ENCODE measurements at places on chromosomes 5 and 9.

DNA sequence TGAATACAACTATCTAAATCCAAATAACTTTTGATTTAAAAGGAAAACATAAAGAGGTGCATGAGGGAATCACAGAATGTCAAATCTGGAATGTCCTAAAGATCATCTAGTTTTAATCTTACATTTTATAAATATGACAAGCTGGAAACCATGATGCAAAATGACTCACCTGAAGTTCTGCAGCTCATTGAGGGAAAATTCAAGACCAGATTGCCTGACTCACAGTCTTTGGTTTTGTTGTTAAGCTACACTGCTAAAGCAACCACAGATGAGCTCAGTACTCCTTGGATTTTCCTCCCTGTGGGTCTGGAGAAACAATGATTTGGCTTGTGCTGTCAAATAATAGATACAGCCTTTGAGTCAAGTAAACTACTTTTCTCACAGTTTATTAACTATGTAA is 19.1 kb upstream of the EDIL3 start:
- no peak for DNase-seq

GRCh38 chr9:137564817-137565411 is 13.2 kb downstream of the MRPL41 start:
- no peak for DNase-seq

DNA sequence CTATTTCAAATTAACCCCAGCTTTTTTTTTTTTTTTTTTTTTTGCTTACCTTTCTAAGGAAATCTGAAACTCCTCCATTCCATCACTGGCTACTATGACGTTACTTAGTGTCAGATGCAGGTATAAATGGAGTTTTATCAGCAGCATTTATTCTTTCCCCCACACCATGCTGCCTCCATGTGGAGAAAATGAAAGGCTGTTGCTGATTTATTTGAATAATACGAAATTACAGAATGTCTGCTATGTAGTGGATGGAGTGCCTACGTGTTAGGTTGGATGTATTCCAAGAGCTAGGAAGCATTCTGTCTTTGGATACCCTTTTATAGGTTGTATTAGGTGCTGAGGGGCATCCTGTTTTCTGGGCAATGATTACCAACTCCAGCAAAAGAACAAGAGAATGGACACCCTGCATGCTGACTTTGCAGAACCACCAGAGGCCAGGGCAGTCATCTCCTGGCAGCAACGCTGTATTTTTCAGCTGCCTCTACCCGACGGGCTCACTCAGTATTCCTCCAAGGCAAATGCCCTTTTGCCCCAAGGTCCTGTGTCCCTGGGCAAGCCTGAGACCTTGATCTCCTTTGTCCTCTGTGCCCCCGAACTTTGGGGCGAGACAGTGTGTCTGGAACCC is 199.5 kb downstream of the ALDH1A1 start:
- no peak for DNase-seq

DNA sequence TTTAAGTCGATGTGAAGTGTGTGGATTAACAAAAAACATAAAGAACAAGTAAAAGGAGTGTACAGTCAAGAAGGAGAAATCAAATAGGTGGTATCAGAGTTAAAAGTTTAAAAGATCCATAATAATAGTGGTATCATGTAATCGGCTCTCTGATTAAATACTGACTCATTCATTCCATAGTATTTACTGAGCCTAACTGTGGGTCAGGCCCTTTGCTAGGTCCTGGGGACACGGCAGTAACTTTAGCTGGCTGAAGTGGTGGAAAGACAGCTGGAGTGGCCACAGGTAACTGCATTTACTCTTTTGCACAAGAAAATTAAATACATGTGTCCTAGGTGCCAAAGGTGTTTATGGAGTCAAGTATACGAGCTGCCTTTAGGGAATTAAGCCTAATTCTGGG is 124.0 kb downstream of the GNAQ start:
- no peak for DNase-seq

- no peak for DNase-seq
Measured at GRCh38 chr9:9560382-9561035, 1052.3 kb downstream of the PTPRD start.

- DNase-seq = no peak
Measured at GRCh38 chr5:119072496-119072895, 1.6 kb downstream of the DMXL1 start.

DNA sequence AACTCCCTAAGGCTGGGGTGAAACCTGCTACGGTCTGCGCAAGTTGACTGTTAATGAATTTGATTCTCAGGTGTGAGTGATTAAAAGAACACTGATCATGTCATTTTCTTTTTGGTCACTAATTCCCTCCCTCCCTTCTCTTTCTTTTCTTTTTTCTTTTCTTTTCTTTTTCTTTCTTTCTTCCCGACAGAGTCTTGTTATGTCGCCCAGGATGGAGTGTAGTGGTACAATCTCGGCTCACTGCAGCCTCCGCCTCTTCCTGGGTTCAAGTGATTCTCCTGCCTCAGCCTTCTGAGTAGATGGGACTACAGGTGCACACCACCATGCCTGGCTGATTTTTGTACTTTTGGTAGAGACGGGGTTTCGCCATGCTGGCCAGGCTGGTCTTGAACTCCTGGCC is 2.6 kb downstream of the ANXA1 start:
- DNase-seq = no peak

- no peak for DNase-seq
Measured at GRCh38 chr5:37417347-37417746, 38.2 kb downstream of the WDR70 start.

DNA sequence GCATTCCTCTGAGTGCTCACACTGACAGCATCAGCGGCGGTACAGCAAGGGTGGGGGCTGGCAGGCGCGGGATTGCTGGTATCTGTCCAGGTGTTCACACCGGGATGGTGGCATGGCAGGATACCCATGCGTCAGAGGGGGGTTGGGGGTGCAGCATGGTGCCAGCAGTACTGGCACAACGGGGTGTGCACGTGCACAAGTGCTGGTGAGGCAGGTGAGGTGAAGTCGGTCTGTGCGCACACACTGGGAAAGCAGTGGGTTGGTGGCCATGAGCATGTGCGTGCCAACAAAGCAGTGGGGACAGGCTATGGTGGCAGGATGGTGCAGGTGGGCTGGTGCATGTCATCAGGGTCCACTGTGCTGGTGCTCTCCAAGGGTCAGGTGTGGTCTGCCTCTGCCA is 819.6 kb upstream of the EDIL3 start:
- DNase-seq = no peak
